ENCODE measurements at places on chromosomes 6 and 20.

GRCh38 chr6:138088326-138088762, 18.9 kb downstream of the PERP start:
- no peak for DNase-seq

- no peak for DNase-seq
Measured at GRCh38 chr6:3324262-3324942, 65.7 kb downstream of the PSMG4 start.

DNA sequence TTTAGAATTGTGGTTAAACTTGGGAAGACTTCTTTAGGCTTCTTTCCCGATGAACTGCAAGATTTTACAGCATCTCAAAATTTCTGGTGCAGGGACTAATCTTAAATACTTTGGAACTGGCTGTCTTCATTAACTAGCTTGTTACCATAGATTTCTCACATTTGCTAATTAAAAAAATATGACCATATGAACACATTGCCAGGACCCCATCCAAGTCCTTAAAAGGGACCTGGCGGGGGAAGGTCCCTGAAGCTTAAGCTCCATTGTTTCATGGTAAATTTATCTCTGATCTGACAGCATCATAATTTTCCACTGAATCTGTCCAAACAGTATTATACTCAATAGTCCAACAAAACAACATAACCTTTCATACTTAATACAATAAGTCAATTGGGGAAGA, 517.8 kb upstream of the FLRT3 start:
- DNase-seq = no peak

GRCh38 chr6:20931093-20931492, 396.8 kb downstream of the CDKAL1 start:
- no peak for DNase-seq

- no peak for DNase-seq
Measured at GRCh38 chr20:45336530-45337366, 11.5 kb downstream of the SDC4 start.

GRCh38 chr6:147299035-147299434, 94.8 kb downstream of the STXBP5 start:
- DNase-seq = no peak

GRCh38 chr6:167479901-167480648, 155.2 kb downstream of the TTLL2 start:
- DNase-seq = no peak

- no peak for DNase-seq
Measured at GRCh38 chr6:148831064-148831463, 84.2 kb downstream of the UST start.

DNA sequence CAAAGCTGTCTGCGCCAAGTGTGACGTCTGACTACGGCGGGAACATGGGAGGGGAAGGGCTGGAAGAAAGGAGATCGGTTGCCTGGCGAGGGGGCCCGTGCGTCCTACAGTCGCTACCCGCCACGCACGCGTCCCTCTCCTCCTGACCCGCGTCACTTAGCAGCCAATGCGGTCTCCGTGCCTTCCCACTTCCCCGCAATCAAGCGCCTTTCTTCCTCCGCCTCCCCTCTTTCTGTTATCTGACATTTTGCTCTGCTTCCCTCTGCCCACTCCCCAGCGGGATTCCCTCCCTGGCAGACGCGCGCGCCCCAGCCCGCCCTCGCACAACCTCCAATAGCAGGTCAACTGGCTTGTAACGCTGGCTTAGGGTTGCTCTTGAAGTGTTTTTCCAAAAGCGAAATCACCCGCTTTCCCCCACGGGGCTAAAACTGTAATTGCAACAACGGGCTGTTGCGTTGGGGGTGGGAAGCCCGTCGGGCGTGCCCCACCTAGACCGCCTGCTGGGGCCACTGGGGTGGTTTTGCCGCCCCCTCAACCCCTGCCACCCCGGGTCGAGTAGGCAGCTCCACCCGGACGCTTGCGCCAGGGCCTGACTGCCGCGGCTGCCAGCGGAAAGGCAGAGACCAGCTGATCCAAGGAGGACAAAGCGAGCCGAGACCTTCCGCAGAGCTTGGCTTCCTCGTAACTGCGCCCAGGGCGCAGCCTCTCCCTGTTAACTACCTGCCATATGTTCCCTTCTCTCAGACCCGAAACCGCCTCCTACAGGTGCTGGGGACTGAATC, 6.2 kb upstream of the SOX4 start:
- peak; percentile 85 for DNase-seq

DNA sequence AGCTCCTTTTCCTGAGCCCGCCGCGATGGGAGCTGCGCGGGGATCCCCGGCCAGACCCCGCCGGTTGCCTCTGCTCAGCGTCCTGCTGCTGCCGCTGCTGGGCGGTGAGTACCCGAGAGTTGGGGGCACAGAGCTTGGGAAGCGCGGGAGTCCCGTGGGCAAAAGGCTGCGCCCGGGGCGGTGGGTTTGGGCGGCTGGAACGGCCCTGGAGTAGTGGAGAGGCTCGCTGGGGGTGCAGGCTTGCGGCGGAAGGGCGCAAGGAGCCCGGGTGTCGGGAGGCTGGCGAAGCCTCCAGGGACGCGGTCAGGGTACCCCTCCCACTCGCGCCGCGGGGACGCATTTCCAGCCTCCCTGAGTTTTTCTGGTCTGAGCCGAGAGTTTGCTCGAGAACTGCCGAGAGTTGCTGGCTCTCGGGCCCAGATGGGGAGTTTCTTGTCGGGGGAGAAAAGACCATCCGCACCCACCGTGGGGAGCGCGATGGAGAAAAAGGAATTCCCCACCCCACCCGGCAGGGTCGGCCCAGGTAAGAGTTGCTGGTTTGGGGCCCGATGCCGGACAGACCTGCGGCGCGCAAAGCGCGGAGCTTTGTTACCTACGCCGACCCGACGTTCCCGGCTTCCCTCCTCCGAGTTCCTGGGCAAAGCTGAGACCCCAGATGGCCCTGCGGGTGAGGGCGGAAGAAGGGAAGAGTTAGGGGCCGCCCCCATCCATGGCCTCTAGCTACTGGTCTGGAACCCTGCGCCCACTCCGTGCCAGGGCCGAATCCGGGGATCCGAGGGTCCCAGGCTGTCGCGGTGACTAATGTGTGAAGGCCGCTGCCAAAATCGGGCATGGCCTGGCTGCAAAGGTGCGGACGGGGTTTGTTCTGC, 584 bp downstream of the PTK7 start:
- peak; percentile 70 for DNase-seq

DNA sequence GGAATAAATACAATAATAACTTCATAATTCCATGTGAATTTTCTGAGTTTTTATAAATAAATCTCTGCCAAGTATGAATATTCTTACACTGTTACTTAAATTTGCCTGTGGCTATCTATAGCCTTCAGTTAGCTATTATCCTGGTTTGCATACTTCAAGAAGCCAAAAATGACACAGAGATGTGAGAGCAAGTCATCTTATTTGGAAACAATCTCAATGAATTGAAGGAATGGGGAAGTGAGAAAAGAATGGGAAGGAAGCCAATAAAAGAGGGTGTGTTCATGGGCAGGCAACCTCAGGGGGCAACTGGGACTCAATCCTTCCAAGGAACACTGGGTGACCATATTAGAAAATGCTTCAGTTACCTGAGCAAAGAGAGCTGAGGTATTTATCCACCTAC, 9.9 kb downstream of the HAO1 start:
- no peak for DNase-seq

DNA sequence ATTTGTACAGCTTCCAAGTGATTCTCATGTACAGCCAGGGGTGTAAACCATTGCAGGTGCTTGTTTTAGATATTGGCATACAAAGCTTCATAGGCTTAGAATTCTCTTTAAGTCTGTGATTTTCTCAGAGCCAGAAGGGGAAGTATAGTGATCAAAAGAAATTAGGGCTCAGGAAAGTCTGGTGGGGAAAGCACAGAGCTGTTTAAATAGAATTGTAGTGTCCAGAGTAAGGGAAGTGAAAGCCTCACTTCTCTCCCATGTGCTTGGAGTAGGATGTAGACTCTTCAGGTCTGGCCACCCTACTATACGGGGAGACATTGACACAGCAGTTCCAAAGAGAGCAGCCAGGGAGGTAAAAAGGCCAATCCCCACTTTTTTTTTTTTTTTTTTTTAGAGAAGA, 10.4 kb downstream of the GCNT2 start:
- no peak for DNase-seq

DNA sequence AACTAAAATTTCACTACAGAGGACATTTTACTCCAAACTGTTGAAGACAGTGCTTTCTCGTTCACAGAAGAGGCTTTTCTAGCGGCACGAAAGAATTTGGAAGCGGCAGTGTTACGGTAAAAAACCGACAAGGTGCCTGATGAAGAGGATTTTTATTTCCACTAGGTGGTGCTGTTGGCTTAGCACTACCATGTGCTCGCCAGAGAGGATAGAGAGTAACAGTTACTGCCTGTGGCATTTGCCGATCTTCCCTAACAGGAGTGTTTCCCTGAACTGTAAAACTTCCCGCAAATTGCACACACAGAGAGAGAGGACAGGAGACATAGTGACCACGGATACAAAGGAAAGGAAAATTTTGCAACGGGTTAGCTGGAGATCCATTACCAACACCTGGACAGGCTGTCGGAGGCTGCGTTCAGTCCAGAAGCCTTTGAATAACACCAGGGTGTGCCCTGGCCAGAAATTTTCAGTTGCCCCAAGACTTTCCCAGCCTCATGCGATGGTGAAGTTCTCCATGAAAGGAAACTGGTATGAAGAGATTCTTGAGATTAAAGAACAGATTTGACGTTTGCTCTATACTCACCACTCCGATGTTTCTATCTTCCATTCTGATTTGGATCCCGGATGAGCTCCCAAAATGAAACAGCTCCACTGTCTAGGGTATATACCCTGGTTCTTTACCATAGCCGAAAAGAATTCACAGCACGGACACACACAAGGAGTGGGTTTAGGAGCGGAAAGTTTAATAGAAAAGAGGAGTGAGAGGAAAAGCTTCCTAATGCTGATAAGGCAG, 48.1 kb downstream of the HLA-DPB1 start:
- DNase-seq = peak; percentile 7

GRCh38 chr20:59583428-59584277, 20.7 kb upstream of the PHACTR3 start:
- no peak for DNase-seq

DNA sequence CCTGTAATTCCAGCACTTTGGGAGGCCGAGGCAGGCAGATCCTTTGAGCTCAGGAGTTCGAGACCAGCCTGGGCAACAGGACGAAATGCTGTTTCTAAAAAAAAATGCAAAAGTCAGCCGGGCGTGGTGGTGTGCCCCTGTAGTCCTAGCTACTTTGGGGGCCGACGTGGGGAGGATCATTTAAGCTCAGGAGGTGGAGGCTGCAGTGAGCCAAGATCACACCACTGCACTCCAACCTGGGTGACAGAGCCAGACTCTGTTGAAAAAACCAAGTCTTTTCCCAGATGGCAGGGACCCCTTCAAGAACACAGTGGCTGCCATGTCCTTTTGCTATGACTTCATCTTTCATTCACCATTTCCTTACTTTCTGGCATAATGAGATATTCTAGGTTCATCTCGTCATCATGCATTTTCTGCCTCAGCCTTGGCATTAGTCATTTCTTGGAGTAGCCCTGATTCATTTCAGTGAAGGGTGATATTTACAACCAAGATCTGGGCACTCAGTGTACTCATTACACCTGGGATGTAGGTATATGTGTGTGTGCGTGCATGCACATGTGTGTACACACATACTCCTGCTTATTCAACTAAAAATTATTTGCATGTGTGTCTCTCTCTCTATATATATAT, 61.4 kb upstream of the TOX2 start:
- DNase-seq = no peak

- DNase-seq = no peak
Measured at GRCh38 chr20:62339647-62340062, 27.5 kb downstream of the LAMA5 start.

DNA sequence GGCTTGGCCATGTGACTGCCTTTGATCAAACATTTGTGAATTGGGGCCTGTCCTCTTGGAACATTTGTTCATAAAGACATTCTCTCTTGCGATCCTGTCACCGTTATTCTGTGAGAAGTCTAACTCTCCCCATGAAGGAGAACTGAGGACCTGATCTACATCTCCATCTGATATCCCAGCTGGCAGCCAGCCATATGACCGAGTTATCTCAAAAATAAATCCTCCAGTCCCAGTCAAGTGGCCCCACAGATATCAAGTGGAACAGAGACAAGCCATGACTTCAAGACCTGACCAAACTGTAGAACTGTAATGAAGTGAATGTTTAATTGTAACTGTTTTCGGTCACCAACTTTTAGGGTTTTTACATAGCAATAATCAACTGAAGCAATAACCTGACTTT, 25.7 kb downstream of the SNX3 start:
- no peak for DNase-seq

GRCh38 chr20:58981628-58982364, 740 bp downstream of the NELFCD start:
- peak; percentile 10 for DNase-seq

DNA sequence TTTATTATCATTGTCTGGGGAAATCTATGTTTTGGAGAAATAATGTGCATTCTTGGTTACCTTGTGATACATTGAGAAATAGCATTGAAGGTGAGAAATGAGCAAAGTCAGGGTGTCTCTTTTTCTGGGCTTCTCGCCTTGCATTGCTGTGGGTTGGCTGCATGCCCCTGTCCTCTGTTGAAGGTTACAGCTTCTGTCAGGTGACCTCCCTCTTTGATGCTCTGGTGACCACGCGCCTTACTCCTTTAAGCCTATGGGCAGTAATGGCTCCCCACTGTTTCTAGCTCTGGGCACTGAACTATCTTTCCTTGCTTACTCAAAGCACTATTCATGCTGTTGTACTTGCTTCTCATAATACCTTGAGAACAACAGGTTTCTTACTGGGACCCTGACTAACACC, 14.6 kb downstream of the ADGRB3 start:
- peak; percentile 12 for DNase-seq

- no peak for DNase-seq
Measured at GRCh38 chr6:99712519-99712918, 105.9 kb downstream of the PRDM13 start.

DNA sequence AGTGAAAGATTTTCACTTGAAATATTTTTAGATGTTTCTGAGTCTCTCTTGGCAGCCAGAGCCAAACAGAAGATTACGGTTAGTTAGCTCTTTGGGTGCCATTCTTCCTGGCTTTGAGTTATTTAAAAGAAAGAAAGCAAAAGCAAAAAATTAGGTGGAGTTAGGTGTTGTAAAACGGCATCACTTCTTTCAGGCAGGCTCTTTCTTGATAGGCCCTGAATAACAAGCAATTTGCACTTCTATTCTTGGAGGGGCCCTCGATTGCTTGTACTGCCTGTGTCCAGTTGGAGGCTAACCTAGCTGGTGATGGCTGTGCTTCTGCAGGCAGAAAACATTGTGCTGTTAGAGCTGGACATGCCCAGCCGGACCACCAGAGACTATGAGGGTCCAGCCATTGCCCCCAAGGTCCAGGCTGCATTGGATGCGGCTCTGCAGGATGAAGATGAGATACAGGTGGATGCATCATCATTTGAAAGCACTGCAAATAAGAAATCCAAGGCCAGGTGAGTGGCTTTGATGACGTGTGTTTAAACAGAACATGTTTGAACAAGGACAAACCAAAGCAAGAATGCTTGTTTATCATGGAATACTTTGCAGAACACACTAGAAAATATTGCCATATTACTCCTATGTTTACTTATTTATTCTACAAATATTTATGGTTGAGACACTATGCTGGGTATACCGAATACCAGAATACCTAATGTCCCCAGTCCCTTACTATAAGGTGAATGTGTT, 28.1 kb upstream of the ASXL1 start:
- DNase-seq = no peak

All from NCI-H1092 treated with DMSO at 0.1 percent for 48 hours (cell line).